ENCODE measurements at places on chromosomes 12 and 14. TPM values are rescaled to one million over a fixed set of nuclear protein-coding genes. Genes with fewer than 3 reads are reported as not detected.

Gene SAMD4A
- total RNA-seq = 27.0 TPM

Gene ACVR1B
- total RNA-seq = 12.9 TPM

Gene TAS2R9
- not detected for total RNA-seq

Gene RPL10L
- not detected for total RNA-seq

Gene AQP6
- not detected for total RNA-seq

Gene GDF3
- total RNA-seq = not detected
